ENCODE measurements at places on chromosomes 1 and 21.

DNA sequence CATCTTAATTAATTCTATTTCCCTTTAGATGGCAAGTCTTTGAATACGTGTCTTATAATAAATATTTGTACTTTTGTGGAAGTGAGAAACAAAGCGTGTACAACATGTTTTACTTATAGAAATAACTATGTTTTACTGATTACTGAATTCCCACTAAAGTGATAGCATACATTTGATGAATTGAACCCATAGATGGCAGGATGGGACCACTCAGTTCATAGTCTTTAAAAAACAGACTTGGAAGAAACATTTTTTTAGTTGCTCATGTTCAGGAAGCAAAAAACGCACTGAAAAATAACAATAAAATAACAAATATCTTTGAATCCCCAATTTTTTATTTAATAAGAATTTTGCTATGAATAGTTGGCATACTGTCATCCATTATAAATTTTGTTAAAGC lies 507.1 kb upstream of the ZRANB2 start:
- DNase-seq: no peak

DNA sequence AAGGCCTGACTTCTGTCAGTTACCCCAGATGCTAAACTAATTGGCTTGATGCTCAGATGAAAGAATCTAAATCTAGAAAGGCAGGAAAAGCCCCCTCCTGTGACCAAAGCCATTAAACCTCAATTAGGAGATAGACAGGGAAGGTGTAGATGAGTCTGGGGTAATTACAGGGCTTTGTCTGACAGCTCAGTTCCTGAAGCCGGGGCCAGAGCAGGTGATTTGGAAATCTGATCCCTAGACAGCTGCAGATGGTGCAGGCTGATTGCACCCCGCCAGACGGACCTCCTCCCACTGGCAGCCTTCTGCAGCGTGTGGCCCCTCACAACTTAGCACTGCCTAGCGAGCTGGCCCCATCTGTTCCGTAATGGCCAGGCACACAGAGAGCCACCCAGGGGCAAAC lies 395.1 kb downstream of the HLX start:
- DNase-seq: no peak

GRCh38 chr1:172966844-172967540 lies 83.7 kb downstream of the TNFSF18 start:
- DNase-seq: peak; percentile 6

DNA sequence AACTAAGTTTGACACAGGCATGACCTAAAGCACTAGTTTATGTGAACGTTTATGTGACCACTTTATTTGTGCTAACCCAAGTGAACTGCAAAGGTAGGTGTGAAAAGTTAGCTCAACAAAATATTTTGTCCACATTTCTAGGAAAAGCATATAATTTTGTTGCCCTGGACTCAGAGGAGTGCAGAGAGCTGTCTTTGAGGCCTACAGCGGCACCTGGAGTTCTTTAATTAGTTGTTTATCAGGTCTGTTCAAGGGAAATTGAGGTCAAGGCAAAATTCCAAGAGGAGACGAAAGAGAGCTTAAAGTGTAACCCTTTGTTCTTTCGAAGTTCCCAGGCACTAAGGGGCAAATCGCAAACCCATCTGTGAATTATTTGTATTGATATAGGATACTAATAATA lies 1.3 kb downstream of the GIPC2 start:
- no peak for DNase-seq

- no peak for DNase-seq
Measured at GRCh38 chr1:171814692-171815091, 26.6 kb upstream of the DNM3 start.

- DNase-seq: no peak
Measured at GRCh38 chr1:87030740-87031690, 116.6 kb downstream of the HS2ST1 start.

DNA sequence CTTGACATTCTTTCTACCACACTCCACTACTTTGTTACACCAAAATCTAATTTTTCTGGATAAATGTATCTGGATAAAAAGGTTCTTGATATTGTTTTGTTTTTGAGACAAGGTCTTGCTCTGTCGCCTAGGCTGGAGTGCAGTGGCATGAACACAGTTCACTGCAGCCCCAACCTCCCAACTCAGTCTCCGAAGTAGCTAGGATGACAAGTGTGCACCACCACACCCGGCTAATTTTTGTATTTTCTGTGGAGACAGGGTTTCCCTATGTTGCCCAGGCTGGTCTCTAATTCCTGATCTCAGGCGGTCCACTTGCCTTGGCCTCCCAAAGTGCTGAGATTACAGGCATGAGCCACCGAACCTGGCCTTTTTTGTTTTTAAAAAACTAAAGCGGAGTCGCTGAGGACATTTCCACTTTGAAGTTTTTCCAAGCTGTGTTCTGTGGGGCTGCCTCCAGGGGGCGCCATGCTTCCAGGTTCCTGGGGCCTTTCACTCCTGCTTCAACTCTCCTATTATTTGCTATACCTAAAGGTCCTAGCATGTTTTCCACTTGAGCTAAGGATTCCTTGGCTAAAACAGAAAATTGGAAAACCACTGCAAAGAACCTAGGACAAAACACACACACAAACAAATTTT lies 14.1 kb upstream of the NCMAP start:
- DNase-seq: peak; percentile 41

DNA sequence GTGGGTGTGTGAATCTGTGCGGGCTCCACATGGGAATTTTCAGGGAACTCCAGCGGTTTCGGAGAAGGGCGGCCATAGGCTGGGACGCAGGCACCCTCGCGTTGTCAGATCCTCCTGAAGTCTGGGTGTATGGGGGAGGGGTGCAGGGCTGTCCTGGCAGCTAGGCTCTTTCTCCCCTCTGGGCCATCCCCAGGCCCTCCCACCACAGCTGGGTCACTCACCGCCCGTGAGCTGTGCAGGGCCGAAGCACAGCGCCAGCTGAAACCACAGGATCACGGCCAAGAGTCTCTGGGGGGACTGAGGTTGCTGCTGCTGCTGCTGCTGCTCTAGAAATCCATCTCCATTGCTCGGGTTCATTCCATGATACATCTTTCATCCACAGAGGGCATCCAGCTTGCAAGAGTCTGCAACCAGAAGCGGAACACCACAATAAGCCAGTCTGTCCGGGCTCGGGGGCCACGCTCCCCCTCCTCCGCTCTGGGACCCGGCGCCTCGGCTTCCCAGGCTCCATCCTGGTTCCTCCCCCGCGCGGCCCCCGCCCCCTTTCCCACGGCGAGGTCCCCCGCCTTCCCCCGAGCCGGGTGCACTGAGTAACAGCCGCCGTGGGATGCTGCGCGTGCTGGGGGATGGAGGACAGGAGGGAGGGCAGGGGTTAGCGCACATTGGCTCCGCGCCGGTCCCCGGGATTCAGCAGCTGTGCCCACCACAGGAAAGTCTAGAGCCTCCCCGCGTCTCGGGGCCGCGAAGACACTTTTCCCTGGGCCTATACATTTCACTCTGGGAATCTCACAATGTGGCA lies 720 bp downstream of the SUSD4 start:
- peak; percentile 51 for DNase-seq

DNA sequence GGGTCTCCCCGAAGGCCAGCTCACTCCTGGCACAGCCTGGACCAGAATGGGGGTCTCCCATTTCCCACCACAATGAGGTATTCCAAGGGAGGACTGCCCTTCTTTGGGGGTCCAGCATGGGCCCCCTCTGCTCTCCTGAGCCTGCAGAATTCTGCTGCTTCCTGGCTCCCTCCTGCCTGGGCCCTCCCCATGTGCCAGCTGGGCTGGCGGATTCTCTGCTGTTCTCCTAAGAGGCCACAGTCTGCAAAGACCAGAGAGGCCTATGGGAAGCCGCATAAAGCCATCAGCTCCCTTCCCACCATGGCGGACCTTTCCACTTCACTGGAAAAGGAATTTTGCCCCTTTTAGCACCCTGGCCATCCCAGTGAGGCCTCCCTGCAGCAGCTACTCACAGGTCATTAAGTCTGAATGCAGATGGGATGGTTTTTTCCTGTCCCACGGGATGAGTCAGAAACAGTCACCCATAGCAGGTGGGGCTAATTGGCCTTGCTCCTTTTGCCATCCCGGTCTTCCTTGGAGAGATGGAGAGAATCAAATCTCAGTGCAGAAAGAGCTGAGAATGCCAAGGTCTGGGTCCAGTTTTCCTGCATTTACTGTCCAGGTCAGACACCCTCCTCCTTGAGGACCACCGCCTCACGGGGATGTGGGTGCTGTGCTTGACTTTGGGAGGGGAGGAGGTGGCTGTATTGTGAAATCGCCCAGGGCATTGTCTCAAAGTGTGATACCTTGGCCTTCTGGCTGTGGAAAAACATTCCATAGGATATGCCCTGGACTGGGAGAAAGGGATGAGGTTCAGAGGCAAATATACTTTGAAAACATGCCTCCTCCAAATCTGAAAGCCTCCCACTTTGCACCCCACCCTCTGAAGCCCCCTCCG lies 23.2 kb downstream of the MYBPH start:
- DNase-seq: no peak

- no peak for DNase-seq
Measured at GRCh38 chr21:39869141-39869818, 2.0 kb downstream of the PCP4 start.

GRCh38 chr1:53783056-53783455 lies 44.1 kb upstream of the GLIS1 start:
- DNase-seq: peak; percentile 8
